Hematopoietic multipotent progenitor cell treated with erythropoietin and hydrocortisone succinate and interleukin-3 and kit ligand, for 6 days (in vitro differentiated cells): ENCODE measurements at places on chromosomes 5 and 9.

- no peak for DNase-seq
Observed at GRCh38 chr5:159588941-159589340, 258.7 kb upstream of the IL12B start.

- DNase-seq = no peak
Observed at GRCh38 chr5:54792611-54793404, 192.6 kb downstream of the ESM1 start.

GRCh38 chr5:1654786-1655495 lies 131.2 kb upstream of the LPCAT1 start:
- no peak for DNase-seq

GRCh38 chr9:135669616-135670285 lies 6.6 kb downstream of the LCN9 start:
- DNase-seq = no peak

GRCh38 chr5:91224456-91224855 lies 158.7 kb downstream of the ARRDC3 start:
- no peak for DNase-seq
